ENCODE measurements at places on chromosomes 7 and 10. TPM values are rescaled to one million over a fixed set of nuclear protein-coding genes. Genes with fewer than 3 reads are reported as not detected.

DNA sequence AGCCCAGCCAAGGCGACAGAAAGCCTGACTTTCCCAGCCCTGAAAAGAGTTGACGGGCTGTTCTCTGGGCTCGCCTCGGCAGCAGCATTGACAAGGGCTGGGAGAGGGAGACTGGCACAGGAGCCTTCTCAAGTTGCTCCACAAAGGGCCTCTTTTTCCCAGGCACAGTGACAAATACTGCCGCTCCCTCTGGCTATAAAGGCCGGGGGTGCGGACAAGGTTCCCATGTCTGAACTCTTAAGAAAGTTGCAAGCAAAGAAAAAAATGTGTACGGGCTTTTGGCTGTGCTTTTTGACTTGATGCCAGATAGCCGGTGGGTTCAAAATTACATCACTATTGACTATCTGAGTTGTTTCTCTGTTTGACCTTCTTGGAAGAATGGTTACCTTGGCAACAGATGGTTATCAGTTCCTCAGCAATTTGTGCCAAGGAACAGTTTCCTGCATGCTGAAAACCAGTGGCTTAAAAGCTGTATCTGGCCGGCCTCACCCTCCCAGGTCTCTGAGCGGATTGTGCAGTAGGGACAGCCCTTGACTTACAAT, 115.9 kb upstream of the EEPD1 start:
- peak overlapping the region; percentile 37 for H3K27ac ChIP-seq
- no peaks in the 10 kb centered on the region for H3K27me3 ChIP-seq
- H3K4me1 ChIP-seq = peaks cover 28% of the 10 kb centered on the region
- H3K36me3 ChIP-seq = no peaks in the 10 kb centered on the region

- no peaks in the 10 kb centered on the region for H3K36me3 ChIP-seq
- DNase-seq = no peak
- H3K27ac ChIP-seq = no peak overlapping the region
Observed at GRCh38 chr7:133773601-133774000, 353.5 kb upstream of the LRGUK start.

- H3K27me3 ChIP-seq = no peaks in the 10 kb centered on the region
- H3K27ac ChIP-seq = no peak overlapping the region
- no peaks in the 10 kb centered on the region for H3K4me1 ChIP-seq
- no peak overlapping the region for H3K4me3 ChIP-seq
- DNase-seq = no peak
Observed at GRCh38 chr7:105639667-105640493, 58.6 kb upstream of the EFCAB10 start.

- no peaks in the 10 kb centered on the region for H3K27me3 ChIP-seq
- no peak overlapping the region for H3K27ac ChIP-seq
- H3K4me3 ChIP-seq = no peak overlapping the region
- no peaks in the 10 kb centered on the region for H3K36me3 ChIP-seq
Observed at GRCh38 chr10:77383861-77384553, 253.6 kb downstream of the KCNMA1 start.

DNA sequence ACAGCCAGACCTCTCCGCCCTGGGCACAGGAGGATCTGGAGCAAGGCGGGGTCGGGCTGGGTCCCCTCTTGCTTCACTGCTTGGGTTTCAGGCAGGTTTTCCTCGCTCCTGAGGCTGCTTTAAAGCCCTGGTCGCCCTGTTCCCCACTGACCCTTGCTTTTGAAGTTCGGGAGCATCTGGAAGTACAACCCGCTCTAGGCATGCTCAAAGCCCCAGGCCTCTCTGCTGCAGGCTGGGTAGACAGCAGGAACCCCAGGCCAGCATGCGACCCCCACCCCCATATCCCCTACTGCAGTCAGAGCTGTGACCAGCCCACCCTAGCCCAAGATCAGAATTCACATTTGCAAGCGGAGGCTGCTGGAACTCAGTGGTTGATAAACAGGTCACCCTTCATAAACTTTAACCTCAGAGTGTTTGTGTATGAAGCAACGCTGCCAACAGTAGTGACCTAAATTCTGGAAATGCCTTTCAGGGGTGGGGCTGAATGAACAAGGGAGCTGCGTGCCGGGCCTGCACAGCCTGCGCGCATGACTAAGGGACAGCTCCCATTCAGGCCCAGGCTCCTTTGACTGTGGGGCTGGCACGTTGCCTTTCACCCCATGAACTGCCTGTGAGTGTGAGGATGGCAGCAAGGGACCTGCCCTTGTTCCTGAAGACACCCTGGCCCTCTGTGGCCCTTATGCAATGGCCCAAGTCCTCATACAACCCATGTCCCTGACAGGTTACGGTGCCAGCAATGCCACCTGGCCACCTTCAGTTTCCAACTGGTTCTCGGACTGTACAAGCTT, 52.5 kb downstream of the PROSER2 start:
- H3K4me1 ChIP-seq = peaks cover 37% of the 10 kb centered on the region
- peak overlapping the region; percentile 90 for H3K27ac ChIP-seq
- no peak overlapping the region for H3K4me3 ChIP-seq
- no peaks in the 10 kb centered on the region for H3K27me3 ChIP-seq
- peak; percentile 87 for DNase-seq

DNA sequence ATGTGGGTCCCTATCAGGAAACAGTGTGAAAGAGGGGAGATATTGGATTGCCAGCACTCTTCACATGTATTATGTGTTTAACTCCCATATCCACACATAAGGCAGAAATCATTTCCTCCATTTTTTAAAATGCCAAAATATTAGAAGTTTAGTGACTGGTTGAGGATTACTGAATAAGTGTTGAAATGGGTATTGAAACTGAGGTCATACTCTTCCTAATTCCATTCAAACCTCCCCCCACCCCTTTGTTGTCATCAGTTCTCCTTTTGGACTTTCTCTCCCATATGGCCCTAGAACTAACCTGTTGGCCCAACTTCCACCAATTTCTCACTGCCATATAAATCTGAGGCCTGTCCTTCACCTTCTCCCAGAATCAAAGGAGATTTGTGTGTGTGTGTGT, 81.6 kb downstream of the EVX1 start:
- no peak for DNase-seq
- H3K4me1 ChIP-seq = no peaks in the 10 kb centered on the region

DNA sequence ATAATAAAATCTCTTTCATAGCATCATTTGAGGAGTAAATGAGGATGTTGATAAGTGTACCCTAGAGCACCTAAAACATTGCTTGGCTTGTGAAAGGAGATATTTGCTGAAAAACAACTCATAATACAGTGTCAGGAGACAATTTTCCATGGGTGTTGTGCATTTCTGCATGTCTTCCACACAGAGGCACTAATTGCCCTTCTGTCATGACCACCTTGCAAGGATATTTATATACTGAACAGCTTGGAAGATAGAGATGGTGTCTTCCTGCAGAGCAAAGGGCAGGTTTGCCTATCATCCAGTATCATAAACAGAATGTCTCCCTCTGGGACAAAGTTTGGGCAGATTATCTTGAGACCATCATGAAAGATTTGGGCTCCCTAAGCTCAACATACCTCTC, 495.2 kb upstream of the LRRN3 start:
- H3K4me1 ChIP-seq = no peaks in the 10 kb centered on the region
- no peaks in the 10 kb centered on the region for H3K36me3 ChIP-seq
- no peak overlapping the region for H3K27ac ChIP-seq
- no peak for DNase-seq

GRCh38 chr10:71325267-71325666, 6.2 kb downstream of the SLC29A3 start:
- no peak overlapping the region for H3K27ac ChIP-seq
- H3K4me3 ChIP-seq = no peak overlapping the region
- no peaks in the 10 kb centered on the region for H3K36me3 ChIP-seq
- H3K4me1 ChIP-seq = no peaks in the 10 kb centered on the region
- no peak for DNase-seq

- H3K27ac ChIP-seq = no peak overlapping the region
- no peaks in the 10 kb centered on the region for H3K4me1 ChIP-seq
- DNase-seq = no peak
Observed at GRCh38 chr10:119775529-119775928, 49.7 kb downstream of the INPP5F start.

- no peaks in the 10 kb centered on the region for H3K4me1 ChIP-seq
- no peak overlapping the region for H3K27ac ChIP-seq
- DNase-seq = no peak
- H3K36me3 ChIP-seq = no peaks in the 10 kb centered on the region
Observed at GRCh38 chr7:124940306-124940705, 10.7 kb upstream of the POT1 start.

GRCh38 chr7:139265673-139266072, 34.6 kb downstream of the UBN2 start:
- peaks cover 24% of the 10 kb centered on the region for H3K36me3 ChIP-seq
- H3K27me3 ChIP-seq = no peaks in the 10 kb centered on the region
- H3K4me3 ChIP-seq = no peak overlapping the region
- H3K4me1 ChIP-seq = no peaks in the 10 kb centered on the region

DNA sequence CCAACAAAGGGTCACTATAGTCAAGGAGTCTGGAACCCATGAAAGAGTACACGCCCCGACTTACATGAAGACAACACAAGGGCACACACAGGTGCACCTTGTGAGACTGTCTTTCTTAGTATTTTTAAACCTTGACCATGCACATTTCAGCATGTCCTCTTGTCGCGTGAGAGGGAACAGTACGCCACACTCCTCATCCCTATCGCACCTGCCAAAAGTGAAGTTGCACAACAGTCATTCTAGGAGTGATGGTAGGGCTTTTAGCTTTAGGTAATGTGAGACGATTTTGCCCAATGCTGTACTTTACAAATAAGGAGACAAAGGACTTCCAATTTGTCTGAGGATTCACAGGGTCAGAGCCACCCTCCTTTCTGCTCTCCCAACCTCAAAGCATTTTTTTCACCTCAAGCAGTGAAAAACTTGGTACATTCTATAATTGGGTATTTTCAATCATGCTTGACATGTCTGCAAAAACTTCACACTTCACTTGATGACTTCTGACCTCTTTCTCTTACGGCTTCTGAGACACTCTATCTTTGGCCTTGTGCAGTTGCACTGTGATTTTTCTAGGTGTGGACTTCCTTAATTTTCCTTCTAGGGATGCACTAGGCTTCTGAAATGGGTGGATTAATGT, 173.9 kb upstream of the GRB10 start:
- no peaks in the 10 kb centered on the region for H3K27me3 ChIP-seq
- peak overlapping the region; percentile 49 for H3K27ac ChIP-seq
- H3K36me3 ChIP-seq = no peaks in the 10 kb centered on the region

- peaks cover 9% of the 10 kb centered on the region for H3K36me3 ChIP-seq
- no peaks in the 10 kb centered on the region for H3K4me1 ChIP-seq
- no peaks in the 10 kb centered on the region for H3K27me3 ChIP-seq
- no peak overlapping the region for H3K4me3 ChIP-seq
Observed at GRCh38 chr10:112177247-112177646, 6.3 kb downstream of the GPAM start.

DNA sequence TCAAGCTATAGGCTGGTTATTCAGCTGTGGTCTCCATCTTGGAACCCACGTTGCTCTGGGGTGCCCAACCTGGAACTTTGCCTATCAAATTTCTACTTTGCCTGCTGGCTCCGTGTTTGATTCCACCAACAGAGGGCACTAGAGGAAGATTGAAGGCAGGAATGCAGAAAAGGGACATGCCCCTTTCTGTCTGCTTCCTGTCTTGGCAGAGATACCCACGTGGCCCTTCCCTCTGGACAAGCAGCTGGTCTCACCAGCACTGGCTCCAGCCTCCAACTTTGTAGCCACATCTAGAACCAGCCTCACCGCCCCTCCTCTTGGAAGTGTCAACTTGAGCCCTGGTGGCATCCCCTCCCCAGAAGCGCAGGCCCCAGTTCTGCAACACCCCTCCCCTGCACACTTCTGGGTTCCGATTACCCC, 52.1 kb upstream of the ZNF438 start:
- DNase-seq = peak; percentile 52
- H3K27me3 ChIP-seq = no peaks in the 10 kb centered on the region
- no peak overlapping the region for H3K27ac ChIP-seq
- no peak overlapping the region for H3K4me3 ChIP-seq

DNA sequence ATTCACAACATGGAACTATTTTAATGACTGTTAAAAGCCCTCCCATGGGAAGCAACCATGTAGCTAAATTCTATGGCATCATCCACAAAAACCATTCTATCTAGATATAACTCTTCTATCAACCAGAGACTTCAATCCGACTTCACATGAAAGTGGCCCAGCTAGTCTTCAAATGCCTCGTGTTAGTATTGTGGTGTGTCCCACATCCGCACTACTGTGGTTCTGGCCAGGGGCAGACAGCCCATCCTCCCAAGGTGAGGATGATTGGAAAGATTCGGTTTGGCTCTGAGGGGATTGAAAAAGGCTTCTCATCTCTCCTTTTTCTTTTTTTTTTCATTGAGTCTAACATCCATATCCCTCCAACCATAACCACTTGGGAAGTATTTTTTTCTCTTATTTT, 253.0 kb upstream of the KLF6 start:
- H3K36me3 ChIP-seq = no peaks in the 10 kb centered on the region
- DNase-seq = no peak
- no peaks in the 10 kb centered on the region for H3K27me3 ChIP-seq
- no peaks in the 10 kb centered on the region for H3K4me1 ChIP-seq
- no peak overlapping the region for H3K27ac ChIP-seq

GRCh38 chr7:150857276-150858055, 5.1 kb downstream of the AOC1 start:
- no peak overlapping the region for H3K27ac ChIP-seq
- no peaks in the 10 kb centered on the region for H3K27me3 ChIP-seq
- no peak for DNase-seq
- no peaks in the 10 kb centered on the region for H3K4me1 ChIP-seq
- no peak overlapping the region for H3K4me3 ChIP-seq

DNA sequence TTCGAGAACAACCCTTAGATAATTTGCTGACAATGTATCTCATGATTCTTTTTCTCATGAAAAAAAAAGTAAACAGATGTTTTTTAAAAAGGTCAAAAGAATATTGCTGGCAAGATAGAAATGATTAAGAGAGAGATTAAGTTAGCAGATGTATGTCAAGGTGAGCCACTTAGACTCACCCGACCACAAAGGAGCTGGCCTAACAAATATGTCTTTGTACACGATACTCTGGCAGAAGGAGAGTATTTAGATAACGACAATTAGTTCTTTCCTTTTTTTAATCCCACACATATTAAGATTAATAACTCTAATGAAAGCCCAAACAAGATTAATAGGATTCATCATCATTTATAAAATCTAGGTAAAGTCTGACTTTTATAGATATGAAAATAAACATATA, 156.7 kb downstream of the RAPGEF5 start:
- H3K4me3 ChIP-seq = no peak overlapping the region
- peaks cover 33% of the 10 kb centered on the region for H3K4me1 ChIP-seq
- no peaks in the 10 kb centered on the region for H3K36me3 ChIP-seq
- no peaks in the 10 kb centered on the region for H3K27me3 ChIP-seq

The TBX20 gene
- not detected for total RNA-seq

The DOCK4 gene
- total RNA-seq = 24.9 TPM

The ITGA8 gene
- total RNA-seq = 0.78 TPM

The TMEM26 gene
- not detected for total RNA-seq

The ADAM22 gene
- 1.0 TPM for total RNA-seq

The ADARB2 gene
- total RNA-seq = 12.2 TPM

The PLXNA4 gene
- total RNA-seq = 2.1 TPM

The CDHR3 gene
- 14.8 TPM for total RNA-seq

The VWDE gene
- 1.6 TPM for total RNA-seq

The PDE1C gene
- 1.8 TPM for total RNA-seq

The SSC4D gene
- total RNA-seq = 7.6 TPM

The SLC13A1 gene
- total RNA-seq = under 0.01 TPM

The LDB3 gene
- total RNA-seq = 0.78 TPM

The ZC3HAV1L gene
- 20.8 TPM for total RNA-seq

The LEP gene
- 1.8 TPM for total RNA-seq

The PTPRE gene
- total RNA-seq = 8.9 TPM

The UCMA gene
- total RNA-seq = not detected

The ANKRD61 gene
- total RNA-seq = not detected

The TAS2R3 gene
- total RNA-seq = 2.6 TPM

Data from body of pancreas (tissue), 4 donors.